ENCODE measurements at places on chromosomes 7 and 10. TPM values are rescaled to one million over a fixed set of nuclear protein-coding genes. Genes with fewer than 3 reads are reported as not detected.

- DNase-seq = no peak
Measured at GRCh38 chr7:49878089-49878488, 104.7 kb downstream of the VWC2 start.

DNA sequence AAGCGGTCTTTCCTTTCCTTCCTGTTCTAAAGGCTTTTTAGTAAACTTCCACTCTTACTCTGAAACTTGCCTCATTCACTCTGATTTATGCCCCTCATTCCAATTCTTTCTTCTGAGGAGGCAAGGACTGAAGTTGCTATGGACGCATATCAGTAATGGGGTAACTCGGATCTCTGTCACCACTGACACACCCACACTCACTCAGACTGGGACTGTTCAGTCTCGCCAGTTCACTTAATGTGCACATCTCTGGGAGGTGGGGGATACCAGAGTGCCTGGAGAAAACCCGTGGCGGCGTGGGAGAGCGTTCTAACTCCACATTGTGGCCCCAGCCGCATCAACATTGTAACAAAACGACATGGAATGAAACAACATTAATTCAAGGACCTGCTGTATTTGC, 1139.3 kb upstream of the CELF2 start:
- no peak for DNase-seq

- no peak for DNase-seq
Measured at GRCh38 chr7:95589031-95589430, 7.3 kb downstream of the PDK4 start.

DNA sequence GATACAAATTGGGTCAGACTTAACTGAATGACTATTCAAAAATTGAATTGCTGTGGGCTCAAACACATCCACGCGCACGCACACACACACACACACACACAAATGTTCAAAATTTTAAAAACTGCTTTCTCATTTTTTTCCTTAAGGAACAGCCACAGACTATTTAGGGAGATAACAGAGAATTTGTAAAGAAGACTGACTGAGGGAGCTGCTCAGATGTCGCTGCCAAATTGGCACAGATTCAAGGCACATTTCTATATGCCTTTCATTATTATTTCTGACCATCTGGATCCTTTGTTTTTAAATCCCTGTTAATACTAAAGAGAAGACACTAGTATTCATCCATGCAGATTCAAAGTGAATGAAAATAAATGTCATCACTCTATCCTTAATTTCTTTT, 154.8 kb downstream of the DGKB start:
- DNase-seq = no peak

Gene KLLN
- total RNA-seq = 0.38 TPM

Gene PAX4
- total RNA-seq = not detected

Gene GAD2
- total RNA-seq = not detected

Gene SPDYE6
- not detected for total RNA-seq

Data from CD8-positive, alpha-beta T cell (primary cell).